ENCODE measurements at places on chromosomes 11 and 22.

- DNase-seq: no peak
These were observed 103.1 kb downstream of the LDLRAD3 start for GRCh38 chr11:36046932-36047331.

DNA sequence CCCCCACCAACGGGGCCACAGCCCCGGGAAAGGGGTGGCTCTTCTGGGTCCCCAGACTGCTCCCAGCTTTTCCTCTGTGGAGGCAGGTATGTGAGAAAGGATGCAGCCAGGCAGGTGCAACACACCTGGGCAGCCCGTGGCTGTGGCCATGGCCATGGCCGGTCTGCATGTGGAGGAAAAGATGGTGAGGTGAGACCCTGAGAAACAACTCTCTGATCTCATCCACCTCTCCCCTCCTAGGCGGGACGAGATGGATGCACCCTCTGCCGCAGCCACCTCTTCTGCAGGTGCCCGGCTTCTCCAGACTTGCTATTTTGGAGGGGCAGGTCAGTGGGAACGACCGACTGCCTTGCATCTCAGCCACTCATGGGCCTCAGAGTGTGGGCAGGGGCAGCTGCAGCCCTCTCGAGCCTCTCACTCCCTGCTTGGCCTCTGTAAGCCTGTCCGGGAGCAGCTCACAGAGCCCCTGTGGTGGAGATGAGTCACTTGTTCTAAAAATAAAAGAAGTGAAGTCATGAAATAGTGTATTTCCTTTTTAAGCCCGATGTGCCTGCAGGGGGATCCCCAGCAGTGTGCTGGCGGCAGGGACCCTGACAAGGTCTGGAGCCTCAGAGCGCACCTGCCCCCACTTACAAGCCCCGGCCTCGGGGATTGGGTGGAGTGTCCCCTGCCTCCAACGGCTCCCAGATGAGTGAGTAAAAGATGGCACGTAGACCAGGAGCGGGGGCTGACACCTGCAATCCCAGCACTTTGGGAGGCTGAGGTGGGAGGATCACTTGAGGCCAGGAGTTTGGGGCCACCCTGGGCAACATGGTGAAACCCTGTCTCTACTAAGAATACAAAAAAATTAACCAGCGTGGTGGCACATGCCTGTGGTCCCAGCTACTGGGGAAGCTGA, 10.7 kb downstream of the SMIM38 start:
- peak; percentile 70 for DNase-seq

DNA sequence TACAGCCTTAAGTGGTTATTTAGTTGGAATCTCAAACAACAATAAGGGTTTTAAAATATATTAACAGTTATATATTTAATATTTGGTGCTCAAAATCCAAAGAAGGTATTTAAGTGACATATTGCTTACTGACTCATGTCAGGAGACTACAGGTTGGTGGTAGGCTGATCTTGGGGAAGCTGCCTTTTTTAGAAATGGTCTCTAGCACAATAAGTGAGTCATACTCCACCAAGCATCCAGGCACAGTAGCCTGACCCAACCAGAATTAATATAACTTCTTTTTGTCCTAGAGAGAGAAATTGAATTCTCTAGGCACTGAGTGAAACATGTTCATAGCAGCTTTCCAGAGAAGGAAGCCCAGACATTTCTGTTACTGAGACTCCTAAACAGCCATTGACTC, 868.5 kb upstream of the TENM4 start:
- DNase-seq: no peak

- DNase-seq: no peak
These were observed 511.0 kb downstream of the INSC start for GRCh38 chr11:15625691-15626090.
